GM12865 (cell line): ENCODE measurements at places on chromosomes 5 and 9.

DNA sequence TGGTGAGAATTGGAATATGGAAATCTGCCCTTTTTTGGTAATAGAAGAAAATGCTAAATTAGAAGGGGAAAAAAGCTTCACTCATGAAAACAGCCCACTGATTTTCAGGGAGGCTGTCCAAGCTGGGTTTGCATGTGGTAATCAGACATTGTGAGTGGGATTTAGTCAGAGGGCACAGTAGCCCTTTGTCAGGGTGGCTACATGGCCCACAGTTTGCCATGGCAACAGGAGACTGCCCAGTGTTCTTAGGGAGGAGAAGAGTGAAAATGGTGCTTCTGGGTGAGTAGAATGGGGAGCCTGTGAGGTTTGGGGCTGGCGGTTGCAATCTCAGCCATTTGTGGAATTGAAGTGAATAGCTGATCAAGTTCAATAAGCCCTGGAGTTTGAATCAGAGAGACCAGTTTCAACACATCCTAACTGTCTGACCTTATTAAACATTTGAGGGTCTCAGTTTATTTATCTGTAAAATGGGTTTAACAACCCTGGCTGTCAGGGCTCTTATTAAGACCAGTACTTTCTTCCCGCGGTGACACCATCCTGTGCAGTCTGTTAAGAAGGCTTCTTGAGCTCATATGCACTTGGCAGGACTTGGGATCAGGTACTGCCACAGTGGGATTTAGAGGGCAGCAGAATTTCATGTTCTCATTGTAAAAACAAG, 107.6 kb upstream of the TNC start:
- no peak for DNase-seq

DNA sequence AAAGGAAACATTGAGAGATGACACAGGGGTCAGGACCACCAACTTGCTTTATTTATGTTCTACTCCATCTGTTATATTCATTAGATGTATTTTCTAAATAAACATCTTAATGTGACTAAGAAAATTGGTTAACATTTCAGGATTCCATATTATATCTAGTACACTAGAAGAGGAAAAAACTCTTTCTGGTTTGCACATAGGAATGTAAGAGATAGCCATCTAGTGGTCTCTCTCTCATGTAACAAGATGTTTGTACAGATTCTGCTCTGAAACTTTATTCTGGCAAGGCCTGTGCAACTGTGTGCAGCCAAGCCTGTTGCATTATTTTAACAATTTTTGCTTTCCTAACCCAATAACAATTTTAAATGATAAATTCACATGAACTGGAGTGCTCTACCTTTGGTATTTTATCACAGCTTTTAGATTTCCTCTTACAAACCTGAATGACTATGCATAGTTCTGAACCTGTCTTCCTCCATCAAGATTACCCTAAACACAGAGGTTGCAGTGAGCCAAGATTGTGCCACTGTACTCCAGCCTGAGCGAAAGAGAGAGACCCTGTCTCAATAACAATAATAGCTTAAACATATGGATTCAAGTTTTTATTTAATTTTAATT, 148.2 kb downstream of the GIN1 start:
- peak; percentile 8 for DNase-seq

DNA sequence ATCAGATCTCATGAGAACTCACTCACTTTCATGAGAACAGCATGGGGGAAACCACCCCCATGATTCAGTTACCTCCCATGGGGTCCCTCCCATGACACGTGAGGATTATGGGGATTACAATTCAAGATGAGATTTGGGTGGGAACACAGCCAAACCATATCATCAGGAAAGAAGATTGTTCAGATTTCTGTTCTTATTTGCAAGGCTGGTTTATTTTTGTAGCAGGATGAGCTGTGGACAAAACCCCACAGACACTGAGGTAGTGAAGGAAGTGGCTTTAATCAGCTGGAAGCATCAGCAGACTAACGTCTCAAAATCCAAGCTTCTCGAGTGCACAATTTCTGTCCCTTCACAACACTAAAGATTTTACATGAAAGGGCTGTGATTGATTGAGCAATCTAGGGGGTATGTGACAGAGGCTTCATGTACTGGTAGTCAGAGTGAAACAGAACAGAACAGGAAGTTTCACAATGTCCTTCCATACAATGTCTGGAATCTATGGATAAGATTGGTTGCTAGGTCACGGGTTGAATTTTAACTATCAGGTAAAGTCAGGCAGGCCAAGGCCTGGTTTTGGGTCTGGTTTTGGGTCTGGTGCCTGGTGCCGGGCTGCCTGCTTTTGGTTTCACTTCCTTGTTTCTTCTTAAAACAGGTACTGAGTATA, 91.3 kb upstream of the ZNF366 start:
- peak; percentile 35 for DNase-seq

DNA sequence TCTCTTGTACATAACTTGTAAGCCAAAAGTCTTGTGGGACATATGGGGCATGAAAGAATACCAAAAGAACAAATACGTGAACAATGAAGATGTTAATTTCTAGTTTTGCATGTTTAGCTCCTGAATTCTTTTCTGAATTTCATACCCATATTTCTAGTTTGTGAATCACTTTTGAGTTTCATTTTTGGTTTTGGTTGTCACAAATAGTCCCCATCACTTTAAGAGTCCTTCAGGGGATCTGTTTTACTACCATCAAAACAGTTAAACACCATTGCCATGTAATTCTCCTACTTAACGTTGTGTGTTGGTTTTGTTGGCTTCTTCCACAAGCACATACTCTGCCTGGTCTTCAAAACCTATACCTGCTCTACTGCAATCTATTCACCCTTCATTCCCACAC, 27.0 kb downstream of the VCAN start:
- DNase-seq, result peak; percentile 9

- no peak for DNase-seq
These were observed 375.0 kb upstream of the RFX3 start for GRCh38 chr9:3900673-3901318.

- DNase-seq, result no peak
These were observed 82.4 kb upstream of the STC2 start for GRCh38 chr5:173410459-173411233.

DNA sequence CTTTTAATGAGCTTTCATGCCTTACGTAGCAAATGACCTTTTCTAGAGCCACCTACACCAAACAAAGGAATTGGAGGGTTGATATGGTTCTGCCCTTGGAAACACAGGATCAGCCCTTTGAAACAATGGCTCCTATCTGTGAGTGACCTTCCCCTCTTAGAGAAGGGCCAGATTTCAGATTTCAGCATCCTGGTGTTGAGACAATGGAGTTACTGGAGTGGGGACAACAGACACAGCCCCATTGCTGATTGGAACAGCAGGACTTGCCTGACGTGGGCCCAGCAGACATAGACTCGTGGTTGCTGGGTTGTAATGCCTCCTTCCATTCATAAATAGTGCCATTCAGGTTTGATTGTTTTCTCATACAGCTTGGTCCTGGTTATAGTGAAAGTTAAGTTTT, 96.0 kb downstream of the GALNT10 start:
- DNase-seq, result no peak

GRCh38 chr5:179246227-179246626, 99.0 kb downstream of the ADAMTS2 start:
- no peak for DNase-seq
